ENCODE measurements at places on chromosomes 2 and 18.

DNA sequence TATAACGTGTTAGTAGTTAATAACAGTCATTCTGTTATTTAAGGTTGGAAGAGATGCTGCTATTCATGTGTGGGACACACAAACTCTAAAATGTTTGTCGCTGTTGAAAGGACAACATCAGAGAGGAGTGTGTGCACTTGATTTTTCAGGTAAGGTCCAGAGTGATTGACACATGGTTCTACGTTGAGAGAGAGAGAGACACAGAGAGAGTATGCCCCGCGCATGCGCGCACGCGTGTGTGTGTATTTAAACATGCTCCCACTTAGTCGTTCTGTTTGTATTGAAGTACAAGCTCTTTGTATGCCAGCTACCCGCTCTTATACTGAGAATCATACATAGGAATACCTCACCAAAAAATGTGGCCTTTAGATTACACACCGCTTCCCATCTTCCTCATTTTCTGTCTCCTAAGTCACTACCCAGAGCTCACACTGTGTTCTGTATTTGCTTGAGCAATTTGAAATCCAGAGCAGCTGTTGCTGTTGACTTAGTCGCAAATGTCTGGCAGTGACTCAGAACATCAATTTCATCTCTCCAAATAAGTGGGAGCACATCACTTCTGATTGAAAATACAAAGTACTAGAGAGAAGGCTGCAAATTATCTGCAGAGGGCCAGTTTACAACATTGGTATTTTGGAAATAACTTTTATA, 148.1 kb downstream of the EML6 start:
- peak; percentile 34 for DNase-seq

GRCh38 chr2:207126724-207127308, 38.9 kb downstream of the KLF7 start:
- no peak for DNase-seq

DNA sequence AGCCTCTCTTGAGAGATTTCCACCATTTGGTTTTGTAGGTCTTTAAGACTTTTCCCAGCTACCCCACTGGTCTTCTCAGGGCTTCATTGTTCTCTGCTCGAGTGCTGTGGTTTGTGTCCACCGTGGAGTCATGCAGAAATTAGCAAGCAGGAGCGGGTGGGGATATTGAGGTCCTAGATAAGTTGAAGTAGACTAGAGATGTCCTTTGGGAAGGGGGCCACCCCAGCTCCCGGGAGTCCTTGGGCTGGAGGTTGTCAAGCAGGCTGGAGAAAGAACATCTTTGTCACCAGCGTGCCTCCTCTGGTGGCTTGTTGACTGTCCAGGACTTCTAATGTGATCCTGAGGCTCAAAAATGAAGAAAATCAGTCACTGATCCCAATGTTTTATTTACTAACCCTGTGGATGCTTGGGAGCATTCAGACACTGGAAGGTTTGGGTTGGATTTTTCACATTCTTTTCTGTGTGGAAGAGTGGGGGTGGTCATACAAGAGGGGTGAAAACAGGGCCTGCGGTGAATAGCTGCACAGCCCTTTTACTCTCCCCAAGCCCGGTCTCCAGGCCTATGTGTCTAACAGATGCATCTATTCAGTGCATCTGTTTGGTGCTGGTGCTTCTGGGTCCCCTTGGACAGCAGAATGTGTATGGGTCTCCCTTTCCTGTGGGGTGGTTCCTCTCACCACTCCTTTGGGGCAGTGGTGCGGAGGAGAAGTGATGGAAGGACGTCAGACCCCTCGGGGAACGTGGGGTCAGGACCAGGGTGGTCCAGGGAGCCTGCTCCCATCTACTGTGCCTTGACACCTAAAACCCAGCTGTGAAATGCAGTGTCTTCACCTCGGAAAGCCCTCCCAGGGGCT, 208.1 kb downstream of the KLHL29 start:
- no peak for DNase-seq

DNA sequence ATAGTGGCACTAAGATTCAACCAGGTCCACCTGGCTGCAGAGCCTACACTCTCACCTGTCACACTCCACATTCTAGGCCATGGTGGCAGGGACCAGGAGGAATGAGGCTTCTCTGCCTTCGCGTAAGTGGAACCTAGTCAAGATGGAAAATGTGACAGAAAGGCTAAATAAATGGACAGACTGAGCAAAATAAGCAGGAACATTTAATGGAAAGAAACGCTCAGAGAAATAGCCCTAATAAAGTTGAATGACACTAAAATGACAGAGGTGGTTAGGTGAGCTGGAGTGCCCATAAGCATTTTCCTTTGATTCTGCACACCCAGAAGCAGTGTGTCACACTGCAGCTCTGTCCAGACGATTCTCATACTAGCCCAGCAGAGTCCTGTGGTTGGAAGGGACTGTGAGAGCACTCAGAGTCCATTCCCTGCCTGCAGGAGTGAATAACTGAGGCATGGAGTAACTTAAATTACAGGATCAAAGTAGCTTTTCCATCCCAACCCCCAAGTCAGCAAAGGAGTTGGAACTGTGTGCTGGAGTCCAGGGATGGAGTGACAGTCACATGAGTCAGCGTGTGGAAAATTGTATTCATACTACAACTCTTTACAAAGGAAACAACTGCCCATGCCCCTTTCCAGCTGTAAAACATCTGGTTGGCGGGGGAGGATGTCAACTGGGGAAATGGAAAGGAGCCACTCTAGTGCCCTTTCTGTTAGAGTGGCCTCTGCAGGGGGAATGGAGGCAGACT, 105.4 kb upstream of the LGALSL start:
- DNase-seq, result no peak

DNA sequence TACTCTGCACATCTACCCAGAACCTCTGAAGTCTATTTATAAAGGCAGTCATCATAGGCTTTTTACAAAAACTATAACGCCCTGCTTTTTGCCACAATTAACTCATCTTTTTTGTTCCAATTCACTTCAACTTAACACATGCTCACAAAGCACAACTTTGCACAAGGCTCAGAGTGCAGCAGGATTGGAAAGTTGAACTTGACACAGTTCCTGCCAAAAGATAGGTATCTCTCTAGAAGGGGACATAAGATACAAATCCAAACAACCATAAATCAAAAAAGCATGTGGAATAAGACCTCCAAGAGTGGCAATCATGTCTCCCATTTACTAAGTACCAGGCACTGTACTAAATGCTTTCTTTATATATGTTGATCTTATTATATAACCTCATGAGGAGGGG, 36.2 kb downstream of the RPL37A start:
- no peak for DNase-seq

- no peak for DNase-seq
Measured at GRCh38 chr18:32769071-32769585, 3.7 kb downstream of the KLHL14 start.

DNA sequence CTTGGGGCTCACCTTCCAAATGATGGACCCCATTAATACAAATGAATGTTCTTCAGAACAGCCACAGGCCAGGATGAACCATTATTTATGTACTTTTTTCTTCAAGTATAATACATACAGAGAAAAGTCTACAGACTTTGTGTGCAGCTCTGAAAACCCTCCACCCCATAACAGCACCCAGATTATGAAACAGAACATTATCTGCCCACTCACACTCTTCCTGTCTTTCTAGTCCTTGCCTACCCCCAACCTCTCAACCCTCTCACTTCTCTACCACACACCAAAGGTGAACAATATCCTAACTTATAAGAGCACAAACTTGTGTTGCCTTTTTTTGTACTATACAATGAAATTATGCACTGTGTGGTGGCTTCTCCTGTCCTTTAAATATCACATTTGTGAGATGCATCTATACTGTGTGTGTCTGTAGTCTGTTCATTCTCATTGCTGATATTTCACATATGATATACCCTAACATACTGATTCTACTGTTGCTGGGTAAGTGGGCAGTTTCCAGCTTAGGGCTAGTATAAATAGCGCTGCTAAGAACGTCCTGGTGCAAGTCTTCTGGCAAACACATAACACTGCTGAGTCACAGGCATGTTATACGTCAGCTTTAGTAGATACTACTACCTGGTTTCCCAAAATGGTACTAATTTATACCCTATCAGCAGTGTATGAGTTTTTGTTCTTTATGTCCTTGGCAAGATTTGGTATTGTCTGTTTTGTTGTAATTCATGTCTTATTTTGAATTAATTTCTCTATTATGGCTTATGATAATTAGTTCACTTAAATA, 1.0 kb upstream of the NPHP1 start:
- no peak for DNase-seq

GRCh38 chr2:31504311-31504710, 76.4 kb downstream of the SRD5A2 start:
- no peak for DNase-seq

GRCh38 chr18:9081940-9082339, 20.6 kb upstream of the NDUFV2 start:
- DNase-seq, result no peak

DNA sequence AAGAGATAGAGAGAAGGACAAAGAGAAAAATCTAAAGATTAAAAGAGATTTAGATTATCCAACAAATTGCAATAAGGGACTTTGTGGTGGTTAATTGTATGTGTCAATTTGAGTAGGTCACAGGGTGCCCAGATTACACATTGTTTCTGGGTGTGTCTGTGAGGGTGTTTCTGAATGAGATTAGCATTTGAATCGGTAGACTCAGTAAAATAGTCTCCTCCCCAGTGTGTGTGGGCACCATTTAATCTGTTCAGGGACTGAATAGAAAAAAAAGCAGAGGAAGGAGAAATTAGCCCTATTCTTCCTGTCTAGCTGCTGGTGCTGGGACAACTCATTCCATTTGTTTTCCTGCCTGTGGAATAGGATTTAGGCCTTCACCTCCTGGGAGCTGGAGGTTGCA, 339.8 kb upstream of the EPHA4 start:
- no peak for DNase-seq

DNA sequence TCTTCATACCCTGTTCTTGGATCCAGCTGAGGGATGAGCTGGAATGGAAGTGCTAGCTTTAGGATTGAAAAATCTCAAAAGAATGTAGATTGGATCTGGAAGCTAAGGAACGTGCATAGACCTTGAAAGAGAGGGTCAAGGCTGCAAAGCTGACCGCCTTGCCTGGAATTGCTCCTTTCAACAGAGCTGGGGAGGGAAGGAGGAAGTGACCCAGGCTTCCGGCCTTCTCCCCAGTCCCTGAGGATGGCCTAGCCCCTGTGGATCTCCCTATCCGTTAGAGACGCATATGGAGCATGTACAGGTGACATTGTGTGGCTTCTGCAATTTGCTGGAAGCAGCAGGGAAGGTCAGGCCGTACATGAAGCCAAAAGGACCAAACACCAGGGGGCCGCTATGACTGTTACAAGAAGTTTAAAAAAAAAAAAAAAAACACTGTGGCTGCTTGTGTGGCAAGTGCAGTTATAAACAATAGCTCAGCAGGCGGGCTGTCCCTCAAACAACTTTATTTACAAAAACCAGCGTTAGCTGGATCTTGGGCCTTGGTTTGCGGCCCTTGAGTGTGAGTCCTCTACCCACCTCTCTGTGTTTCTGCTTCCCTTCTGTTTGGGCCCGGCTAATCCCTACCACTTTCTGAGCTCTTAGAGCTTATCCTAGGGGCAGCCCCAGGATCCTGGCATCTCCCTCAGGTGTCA, 227.6 kb downstream of the SEPTIN10 start:
- DNase-seq, result no peak

DNA sequence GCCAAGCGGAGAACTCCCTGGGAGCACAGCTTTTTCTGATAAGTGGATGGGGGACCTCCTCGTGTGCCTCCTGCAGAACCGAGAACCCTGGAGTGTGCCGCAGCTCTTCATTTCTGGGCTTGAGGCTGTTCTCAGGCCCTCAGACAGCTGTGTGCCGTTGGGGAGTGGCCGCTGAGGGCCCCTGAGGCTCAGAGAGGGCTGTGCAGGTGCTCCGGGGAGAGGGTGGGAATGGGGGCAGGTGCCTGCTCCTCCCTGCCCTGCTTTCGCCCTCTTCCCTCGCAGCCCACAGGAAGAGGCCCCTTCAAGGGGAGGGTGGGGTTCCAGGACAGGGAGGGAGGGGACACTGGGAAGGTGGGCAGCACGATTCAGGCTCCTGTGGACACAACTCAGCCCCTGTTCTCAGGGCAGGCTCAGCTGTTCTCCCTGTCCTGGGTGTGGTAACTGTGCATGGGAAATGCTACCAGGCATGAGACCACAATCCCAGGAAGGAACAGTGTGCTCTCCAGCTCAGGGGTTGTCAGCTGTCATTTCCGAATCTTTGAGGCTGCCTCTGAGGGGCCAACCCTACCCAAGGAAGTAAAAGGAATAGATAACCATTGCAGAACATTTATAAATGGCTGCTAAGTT, 11.3 kb downstream of the LCT start:
- no peak for DNase-seq

DNA sequence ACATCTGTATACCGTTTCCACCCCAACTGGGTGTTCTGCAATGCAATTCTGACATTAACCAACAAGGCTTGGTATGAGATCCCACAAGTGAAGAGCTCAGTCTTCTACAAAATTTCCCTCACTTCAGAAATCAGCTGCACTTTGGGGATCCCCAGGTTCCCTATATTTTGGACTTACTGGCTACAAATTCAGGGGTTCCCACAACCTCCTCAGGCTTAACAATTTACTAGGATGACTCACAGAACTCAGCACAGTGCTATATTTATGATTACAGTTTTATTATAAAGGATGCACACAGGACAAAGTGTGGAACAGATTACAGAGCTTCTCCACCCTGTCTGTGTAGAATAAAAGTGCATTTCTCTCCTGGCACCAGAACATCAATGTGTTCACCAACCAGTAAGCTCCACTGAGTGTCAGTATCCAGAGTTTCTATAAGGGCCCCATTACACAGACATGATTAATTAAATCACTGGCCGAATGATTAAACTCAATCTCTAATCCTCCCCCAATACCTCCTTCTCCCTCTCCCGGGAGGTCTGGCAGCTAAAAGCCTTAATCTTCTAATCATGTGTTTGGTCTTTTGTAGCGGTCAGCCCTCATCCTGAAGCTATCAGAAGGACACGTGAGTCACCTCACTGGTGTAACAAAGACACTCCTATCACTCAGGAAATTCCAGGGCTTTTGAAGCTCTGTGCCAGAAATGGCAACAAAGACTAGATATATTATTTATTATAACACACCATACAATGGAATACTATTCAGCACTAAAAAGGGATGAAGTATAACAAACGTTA, 84.6 kb downstream of the SLC66A3 start:
- DNase-seq, result no peak

DNA sequence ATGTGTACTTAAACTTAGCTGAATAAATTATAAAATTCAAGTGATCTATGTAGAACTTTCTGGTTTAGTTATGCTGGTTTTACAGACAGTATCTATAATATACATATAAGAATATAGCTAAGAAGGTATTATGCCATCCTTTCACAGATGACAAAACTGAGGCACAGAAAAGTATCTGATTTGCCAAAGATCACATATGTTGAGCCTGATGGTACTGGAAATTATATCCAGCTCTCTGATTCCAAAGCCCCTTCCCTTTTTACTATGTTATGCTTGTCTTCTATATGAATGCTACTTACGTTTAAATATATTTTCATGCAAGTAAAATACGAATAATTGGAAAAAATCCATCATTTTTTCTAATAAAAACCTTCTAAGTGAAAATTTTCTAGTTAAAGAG, 1631.3 kb downstream of the DPP10 start:
- DNase-seq, result no peak

All from NCI-H524 treated with DMSO at 0.1 percent for 48 hours (cell line).